HFFc6 (cell line): ENCODE measurements at places on chromosomes 2 and 18. TPM values are rescaled to one million over a fixed set of nuclear protein-coding genes. Genes with fewer than 3 reads are reported as not detected.

GRCh38 chr18:34550902-34551301 is 159.2 kb upstream of the DTNA start:
- no peaks in the 10 kb centered on the region; the same call in 1 of the 2 replicates for H3K27me3 ChIP-seq
- no peaks in the 10 kb centered on the region for H3K4me1 ChIP-seq
- H3K36me3 ChIP-seq = no peaks in the 10 kb centered on the region
- no peak for DNase-seq
- no peak overlapping the region for H3K4me3 ChIP-seq

The SCYGR4 gene
- total RNA-seq = not detected in 3 replicates

The TTC21B gene
- total RNA-seq = 10.9 to 13.0 TPM (median 12.6 TPM) in 3 replicates

The ZNF519 gene
- total RNA-seq = 1.7 to 2.7 TPM (median 2.5 TPM) in 3 replicates

The UGT1A7 gene
- not detected in 3 replicates for total RNA-seq
